Activated T-cell treated with anti-CD3 and anti-CD28 coated beads for 48 hours (primary cell): ENCODE measurements at places on chromosomes 5 and 9.

GRCh38 chr9:88312517-88313103 lies 75.6 kb upstream of the SPIN1 start:
- DNase-seq = no peak

- DNase-seq = no peak
Measured at GRCh38 chr5:90221951-90222350, 187.6 kb downstream of the CETN3 start.

GRCh38 chr5:37849641-37850040 lies 9.8 kb upstream of the GDNF start:
- no peak for DNase-seq

GRCh38 chr9:135888766-135889394 lies 18.5 kb downstream of the CAMSAP1 start:
- DNase-seq = no peak

GRCh38 chr9:117704024-117704575 lies at the start of gene TLR4:
Gene TLR4, plus strand, starts transcription at chr9:117704403. Its CDS starts 70 bp downstream, at chr9:117704473.
- no peak for DNase-seq

DNA sequence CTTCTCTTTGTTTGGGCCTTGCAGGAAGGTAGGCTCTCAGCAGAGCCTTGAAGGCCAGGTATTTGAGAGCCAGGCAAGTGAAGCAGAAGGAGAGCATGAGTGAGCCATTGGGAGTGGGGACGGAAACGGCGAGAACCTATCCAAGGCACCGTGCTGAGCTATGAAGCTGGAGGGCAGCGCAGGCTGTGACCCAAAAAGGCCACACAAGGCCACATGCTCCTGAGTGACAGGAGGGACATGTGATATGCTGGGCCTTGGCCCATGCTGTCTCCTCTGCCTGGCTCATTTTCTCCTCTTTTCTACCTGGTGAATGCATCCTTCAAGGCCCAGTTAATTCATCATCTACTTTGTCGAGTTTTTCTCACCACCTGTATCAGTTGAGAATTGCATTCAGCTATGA lies 136.3 kb downstream of the PALM2AKAP2 start:
- DNase-seq = no peak

DNA sequence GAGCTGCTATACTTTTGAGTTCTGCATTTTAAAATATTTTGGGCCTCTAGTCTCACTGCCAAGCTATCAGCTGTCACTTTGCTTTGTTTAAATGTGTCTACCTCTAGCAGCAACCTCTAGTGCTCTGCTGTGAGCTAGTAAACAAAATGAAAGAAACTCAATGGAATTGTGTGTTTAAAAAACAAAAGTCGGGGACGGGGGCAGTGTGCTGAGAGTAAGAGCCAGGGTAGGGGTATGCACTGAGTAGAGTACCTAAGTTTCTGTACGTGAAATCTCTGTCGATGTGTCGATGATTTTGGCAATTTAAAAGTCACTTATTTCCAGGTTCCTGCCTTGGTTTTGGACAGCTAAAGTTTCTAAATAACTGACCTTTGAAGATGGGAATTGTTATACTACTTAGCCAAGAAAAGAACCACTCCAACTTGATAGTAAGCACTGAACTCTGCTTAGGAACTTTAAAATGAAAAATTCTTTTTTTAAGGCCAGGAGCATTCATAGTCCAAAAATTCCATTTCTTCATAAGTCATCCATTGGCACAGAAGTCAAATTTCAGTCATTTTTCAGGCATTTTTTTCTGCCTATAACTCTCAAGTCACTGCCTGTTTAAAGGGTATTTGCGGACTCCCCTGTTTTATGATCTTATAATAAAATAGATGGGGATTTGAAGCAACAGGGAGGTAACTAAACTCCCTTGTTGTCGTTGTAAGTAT lies 111.5 kb downstream of the SAXO1 start:
- no peak for DNase-seq

GRCh38 chr5:90882448-90882847 lies 323.9 kb downstream of the ADGRV1 start:
- DNase-seq = no peak

DNA sequence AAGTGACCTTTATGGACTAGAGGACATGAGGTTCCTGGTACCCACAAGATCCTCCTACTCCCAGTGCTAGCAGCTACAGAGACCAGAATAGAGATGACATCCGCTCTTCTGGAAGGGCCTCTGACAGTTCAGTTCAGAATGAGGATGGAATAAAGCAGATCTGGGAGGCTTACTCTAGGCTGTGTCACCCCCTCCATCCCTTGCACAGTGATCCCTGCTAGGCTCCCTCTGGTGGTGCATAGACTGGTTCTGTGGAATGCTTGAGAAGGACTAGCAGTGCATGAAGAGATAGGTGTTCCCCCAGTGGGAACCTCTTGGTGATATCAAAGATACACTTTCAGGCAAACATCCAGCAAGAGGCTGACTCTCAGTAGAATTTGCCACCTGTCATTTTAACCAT lies 83.0 kb downstream of the NPR3 start:
- no peak for DNase-seq

- DNase-seq = no peak
Measured at GRCh38 chr9:76553680-76554079, 94.7 kb downstream of the GCNT1 start.

DNA sequence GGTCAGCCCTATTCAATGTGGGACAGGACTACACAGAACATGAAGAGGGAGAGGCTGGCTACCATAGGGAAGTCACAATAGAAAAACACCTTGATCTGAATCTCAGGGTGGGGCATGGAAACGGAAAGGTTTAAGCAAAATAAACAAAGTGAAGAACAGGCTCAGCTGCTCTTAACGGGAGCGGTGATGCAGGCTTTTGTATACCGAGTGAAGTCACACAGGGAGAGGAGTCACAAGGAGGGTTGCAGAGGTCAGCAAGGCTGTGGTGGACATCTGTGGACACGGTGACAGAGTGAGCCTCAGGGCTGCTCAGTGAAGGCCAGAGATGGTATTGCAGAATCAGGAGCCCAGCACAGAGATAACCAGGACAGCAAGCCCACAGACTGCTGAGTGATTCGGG lies 30.6 kb upstream of the SEMA4D start:
- DNase-seq = no peak

- no peak for DNase-seq
Measured at GRCh38 chr5:81420039-81420667, 26.2 kb upstream of the ACOT12 start.

GRCh38 chr5:133519191-133519590 lies 93.2 kb downstream of the FSTL4 start:
- DNase-seq = no peak
